Uterine smooth muscle cell (primary cell): ENCODE measurements at places on chromosomes 4 and X. TPM values are rescaled to one million over a fixed set of nuclear protein-coding genes. Genes with fewer than 3 reads are reported as not detected.

TMPRSS11B gene
- not detected in 2 replicates for total RNA-seq

CT45A2 gene
- not detected in 2 replicates for total RNA-seq

KLHL34 gene
- total RNA-seq: under 0.01 TPM in 1 of 2 replicates, not detected in the other

MGST2 gene
- total RNA-seq: 2.1 and 3.0 TPM in 2 replicates

BEX1 gene
- 3.1 and 4.4 TPM in 2 replicates for total RNA-seq

SH3D19 gene
- 18.4 and 19.3 TPM in 2 replicates for total RNA-seq

EPHA5 gene
- total RNA-seq: 1.7 and 2.9 TPM in 2 replicates

BEND4 gene
- total RNA-seq: under 0.01 and 0.12 TPM in 2 replicates

MAGEB3 gene
- total RNA-seq: not detected in 2 replicates

PAQR3 gene
- 18.6 and 27.4 TPM in 2 replicates for total RNA-seq

ARL9 gene
- under 0.01 and 0.44 TPM in 2 replicates for total RNA-seq

CDKL2 gene
- total RNA-seq: 2.5 and 4.6 TPM in 2 replicates

USP17L18 gene
- not detected in 2 replicates for total RNA-seq

FGD1 gene
- 6.5 and 7.0 TPM in 2 replicates for total RNA-seq

APLN gene
- total RNA-seq: 0.12 and 0.33 TPM in 2 replicates

SMR3B gene
- not detected in 2 replicates for total RNA-seq

FRMPD4 gene
- total RNA-seq: 0.33 and 0.62 TPM in 2 replicates

CCNB3 gene
- total RNA-seq: 0.12 and 4.2 TPM in 2 replicates

TMEM271 gene
- not detected in 2 replicates for total RNA-seq

SFRP2 gene
- total RNA-seq: not detected in 2 replicates

ATP2B3 gene
- under 0.01 TPM in 1 of 2 replicates, not detected in the other for total RNA-seq

SLC7A11 gene
- total RNA-seq: 94.2 and 98.3 TPM in 2 replicates
